T1000 (cell line): ENCODE measurements at places on chromosomes 16 and 17.
A peak's percentile ranks its signal among the peaks of the same experiment; 100 is the strongest.

GRCh38 chr17:7833011-7833794 lies 814 bp upstream of the KDM6B start:
- DNase-seq = no peak

- peak; percentile 96 for DNase-seq
Measured at GRCh38 chr17:4263282-4264215, at the start of gene ANKFY1. Gene ANKFY1, minus strand, starts transcription at chr17:4263979. Its CDS starts 38 bp downstream, at chr17:4263941.

DNA sequence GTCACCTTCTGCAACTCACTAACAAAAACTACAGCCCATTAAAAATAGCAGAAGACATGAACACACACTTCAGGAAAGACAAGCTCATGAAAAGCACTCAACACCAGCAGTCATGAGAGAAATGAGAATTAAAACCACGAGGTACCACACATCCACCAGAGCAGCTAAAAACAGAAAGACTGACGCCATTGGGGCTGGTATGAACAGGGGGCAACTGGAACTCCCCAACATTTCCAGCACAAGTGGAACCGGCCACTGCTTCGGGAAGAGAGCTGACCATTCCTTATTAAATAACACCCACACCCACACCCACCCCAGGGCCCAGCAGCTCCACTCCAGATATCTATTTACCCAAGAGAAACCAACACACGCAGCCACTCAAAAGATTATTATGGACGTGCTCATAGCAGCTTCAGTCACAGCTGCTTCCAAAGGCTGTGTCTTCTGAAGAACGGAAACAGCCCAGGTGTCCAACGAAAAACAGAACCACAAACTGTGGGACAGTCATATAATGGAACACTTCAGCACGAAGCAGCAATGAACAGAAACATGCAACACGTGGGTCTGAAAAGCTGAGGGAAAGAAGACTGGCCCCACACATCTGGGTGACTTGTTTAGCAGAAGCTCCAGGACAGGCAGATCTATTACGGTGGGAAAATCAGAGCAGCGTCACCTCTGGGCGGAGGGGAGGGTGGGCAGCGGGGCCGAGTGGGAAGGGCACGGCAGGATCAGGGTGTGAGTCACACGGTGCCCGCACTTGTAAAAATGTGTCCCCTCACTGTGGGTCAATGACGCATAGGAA lies 41.1 kb downstream of the KLHDC4 start:
- no peak for DNase-seq

DNA sequence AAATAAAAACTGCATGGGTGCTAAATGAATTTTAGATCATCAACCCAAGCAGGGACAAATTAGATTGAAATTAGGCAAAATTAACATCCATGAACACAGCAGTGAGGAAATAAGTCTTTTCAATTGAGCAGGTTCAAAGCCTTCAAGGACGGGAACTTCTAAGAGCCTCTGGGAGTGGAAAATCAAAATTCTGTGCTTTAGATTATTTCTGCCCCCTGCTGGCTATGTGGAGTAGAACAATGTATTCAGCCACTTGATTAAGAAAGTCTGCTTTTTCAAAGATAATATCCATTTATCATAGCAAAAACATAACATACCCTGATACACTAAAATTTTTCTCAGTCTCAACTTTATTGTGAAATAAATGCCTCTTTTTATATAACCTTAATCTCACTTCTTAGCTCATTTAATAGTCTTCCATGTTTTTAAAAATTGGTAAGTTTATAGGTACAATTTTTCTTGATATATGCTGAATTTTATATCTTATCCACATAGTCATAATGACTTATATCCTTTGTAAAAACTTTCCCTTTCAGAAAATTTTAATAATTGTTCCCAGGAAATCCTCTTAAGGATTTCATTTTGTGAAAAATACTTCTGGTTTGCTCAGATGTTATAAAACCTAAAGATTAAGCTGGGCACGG lies 28.1 kb upstream of the NOL11 start:
- peak; percentile 5 for DNase-seq

GRCh38 chr16:11806721-11807120 lies 9.7 kb upstream of the ZC3H7A start:
- no peak for DNase-seq

DNA sequence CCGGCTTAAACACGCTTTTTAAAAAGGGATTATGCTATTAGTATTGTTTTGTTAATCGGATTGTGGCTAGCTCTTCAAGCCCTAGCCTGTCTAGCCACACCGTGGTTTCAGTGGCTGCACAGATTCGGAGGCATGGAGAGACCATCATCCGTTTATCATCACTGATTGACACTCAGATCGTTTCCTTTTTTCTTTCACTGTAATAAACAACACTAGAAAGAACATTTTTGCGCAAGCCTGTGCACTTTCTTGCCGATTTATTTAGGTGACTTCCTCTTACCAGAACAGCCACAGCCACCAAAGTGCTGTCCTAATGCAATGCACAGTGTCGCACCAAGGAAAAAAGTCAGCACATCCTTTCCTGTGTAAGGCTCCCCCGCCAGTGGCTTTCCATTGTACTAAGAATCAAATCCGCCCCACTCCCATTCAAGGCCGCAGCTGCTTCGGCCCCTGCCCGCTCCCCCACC lies 78.2 kb downstream of the CRISPLD2 start:
- no peak for DNase-seq

GRCh38 chr17:38558728-38559050 lies 47.1 kb downstream of the SRCIN1 start:
- DNase-seq = no peak

GRCh38 chr17:7862692-7863437 lies 5.1 kb downstream of the CYB5D1 start:
- DNase-seq = peak; percentile 11

DNA sequence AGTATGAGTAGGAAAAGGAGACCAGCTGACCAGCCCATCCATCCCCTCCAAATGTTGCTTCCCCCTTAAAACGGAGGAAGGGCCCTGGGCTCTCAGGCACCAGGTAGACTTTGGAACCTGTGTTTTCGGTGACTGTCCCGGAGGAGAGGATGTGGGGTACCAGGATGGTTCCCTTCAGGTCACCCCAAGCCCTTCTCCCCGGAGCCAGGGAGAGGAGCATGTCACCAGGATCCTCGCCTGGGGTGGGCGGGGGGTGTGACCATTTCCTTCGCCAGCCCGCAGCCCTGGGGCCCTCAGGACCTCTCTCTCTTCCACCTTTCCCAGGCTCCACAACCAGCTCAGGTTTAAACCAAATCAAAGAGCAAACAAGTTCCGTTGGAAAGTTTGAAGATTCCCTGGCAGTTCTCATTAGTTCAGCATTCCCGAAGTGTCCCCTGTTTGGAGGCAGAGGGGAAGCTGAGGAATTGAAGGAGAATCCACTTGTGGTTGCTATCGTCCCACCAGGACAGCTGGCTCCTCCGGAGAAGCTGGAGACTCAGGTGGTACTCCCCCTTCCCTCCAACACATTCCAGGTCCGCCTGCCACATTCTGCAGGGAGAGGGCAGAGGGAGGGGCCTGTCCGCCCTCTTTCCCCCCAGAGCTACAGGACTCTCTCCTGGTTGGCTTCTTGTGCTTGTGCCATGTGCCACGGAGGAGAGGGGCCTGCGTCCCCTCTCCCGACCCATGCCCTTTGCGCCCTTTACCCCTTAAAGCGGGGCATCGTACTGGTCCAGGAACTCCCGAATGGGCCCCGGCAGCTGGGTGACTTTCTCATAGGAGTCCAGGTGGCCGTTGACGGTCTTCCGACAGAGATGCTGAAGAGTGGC lies 2.0 kb downstream of the SOCS3 start:
- DNase-seq = no peak
